DND-41 (cell line): ENCODE measurements at places on chromosomes 2 and 18.
A peak's percentile ranks its signal among the peaks of the same experiment; 100 is the strongest.

- no peak for DNase-seq
Measured at GRCh38 chr2:241689306-241689705, 2.7 kb upstream of the DTYMK start.

GRCh38 chr2:29367986-29368658 lies 252.9 kb downstream of the CLIP4 start:
- DNase-seq: no peak

- DNase-seq: no peak
Measured at GRCh38 chr2:47003641-47004427, 88.2 kb upstream of the MCFD2 start.

DNA sequence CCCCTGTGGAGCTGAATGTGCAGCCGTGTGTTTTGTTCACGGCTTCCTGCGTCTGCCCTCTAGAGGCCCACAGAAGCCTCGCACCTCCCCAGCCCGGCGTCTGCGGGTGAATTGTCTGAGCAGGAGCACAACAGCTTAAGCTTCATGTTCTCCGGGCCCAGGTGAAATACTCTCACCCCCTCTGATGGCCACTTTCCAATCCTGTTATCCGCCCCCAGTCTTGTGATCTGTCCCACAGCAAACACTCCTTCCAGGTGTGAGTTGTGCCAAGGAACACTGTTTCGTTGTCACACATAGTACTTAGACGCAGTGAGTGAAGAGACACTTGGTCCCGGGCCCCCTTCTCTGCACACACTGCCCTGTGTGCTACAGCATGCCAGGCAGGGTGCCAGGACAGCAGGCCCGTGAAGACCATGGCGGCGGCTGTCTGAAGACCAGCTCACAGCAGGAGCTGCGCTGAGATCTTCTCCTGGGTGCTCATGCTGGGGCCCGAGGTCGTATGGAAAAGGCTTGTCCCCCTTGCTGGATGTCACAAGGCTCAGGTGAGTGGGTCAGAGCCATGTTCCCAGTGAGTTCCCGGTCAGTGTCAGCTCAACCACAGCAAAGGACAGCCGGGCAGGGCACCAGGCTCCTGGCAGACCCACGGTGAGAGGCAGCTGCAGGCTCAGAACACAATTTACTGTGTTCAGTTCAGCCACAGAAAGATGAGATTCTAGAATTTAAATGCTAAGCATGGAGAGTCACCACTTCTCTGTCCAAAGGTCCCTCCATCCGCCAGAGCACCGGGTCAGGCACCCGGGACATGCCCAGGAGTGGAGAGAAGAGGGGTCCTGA lies 6.8 kb upstream of the PXDN start:
- peak; percentile 12 for DNase-seq

DNA sequence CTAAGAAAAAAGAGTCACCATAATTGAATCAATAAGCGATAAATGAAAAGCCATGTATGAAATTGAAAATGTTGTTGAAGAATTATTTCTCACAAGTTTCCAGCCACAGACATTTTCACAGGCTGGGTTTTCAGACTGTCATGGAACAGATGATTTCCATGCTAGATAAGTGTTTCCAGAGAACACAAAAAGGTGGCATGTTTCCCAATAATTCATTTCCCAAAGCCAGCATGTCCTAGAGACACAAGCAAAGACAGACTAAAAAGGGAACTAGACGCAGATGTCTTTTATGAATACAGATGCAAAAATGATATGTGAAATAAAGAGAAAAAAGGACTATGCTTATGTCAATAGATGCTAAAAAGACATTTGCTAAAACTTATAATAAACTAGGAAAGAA lies 255.1 kb downstream of the EIPR1 start:
- no peak for DNase-seq

- DNase-seq: no peak
Measured at GRCh38 chr18:58076052-58076451, 32.0 kb downstream of the NEDD4L start.

DNA sequence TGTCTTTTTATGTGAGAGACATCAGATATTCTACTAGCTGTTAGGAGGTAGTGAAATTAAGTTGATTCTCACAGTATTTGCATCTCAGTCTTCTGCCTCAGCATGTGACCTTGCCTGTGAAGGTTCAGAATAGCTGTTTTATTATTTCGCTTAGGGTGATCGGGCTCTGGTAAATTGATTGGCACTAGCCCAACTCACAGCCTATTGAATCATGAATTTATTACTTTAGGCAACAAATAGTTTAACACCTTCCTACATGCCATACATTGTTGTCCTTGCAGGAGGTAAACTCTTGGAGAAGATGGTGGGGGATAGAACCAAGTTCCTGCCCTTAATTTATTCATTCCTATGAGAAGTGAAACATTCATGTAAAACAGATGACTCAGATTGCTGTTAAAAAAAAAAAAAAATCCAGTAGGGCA lies 101.9 kb downstream of the GPD2 start:
- DNase-seq: no peak

- no peak for DNase-seq
Measured at GRCh38 chr2:84115173-84115857, 343.8 kb downstream of the SUCLG1 start.

- no peak for DNase-seq
Measured at GRCh38 chr2:24203029-24203786, 28.4 kb downstream of the FAM228A start.

DNA sequence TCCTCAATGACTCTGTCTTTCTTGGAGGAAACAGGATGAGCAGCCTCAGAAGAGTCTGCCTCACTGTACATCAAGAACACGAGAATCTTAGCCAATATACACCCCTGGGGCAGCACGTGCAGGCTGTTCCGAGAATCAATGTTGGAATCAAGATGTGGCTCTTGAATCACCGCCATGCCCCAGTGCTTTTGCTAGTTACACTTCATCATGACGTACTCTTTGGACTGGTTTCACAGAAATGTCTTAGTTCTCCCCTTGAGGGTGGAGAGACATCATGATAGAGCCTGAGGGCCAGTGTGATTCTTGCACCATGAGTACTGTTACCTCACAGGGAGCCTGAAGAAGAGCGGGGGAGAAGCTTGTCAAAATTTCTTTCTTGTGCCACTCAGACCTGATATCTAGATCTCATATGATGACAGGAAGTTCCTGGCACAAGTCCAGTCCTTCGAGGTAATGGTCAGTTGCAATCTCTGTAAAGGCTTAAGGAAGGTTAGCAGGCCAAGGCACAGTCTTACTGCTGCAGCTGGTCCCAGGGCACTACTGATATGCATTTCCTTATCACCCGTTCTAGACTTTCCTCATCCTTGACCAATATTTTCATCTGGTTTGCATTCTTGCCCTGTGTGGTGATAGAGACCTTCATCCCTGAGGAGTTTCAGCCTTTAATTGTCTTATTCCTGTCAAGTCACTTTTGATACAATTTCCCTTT lies 28.2 kb upstream of the STAT4 start:
- no peak for DNase-seq

DNA sequence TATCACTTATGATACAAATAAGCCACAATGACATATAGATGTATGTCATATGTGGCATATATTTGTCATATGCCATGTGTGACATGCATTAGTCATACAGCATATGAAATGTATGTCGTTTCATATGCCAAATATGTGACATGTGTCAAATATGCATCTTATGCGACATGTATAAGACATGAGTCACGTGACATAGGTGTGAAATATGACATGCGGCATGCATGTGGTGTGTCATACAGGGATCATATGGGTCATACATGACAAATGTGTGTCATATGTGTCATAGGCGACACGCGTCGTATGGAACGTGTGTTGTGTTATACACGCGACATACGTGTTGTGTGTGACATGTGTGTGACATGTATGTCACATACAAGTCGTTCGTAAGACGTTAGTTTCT lies 2154.0 kb upstream of the PIK3C3 start:
- DNase-seq: no peak

DNA sequence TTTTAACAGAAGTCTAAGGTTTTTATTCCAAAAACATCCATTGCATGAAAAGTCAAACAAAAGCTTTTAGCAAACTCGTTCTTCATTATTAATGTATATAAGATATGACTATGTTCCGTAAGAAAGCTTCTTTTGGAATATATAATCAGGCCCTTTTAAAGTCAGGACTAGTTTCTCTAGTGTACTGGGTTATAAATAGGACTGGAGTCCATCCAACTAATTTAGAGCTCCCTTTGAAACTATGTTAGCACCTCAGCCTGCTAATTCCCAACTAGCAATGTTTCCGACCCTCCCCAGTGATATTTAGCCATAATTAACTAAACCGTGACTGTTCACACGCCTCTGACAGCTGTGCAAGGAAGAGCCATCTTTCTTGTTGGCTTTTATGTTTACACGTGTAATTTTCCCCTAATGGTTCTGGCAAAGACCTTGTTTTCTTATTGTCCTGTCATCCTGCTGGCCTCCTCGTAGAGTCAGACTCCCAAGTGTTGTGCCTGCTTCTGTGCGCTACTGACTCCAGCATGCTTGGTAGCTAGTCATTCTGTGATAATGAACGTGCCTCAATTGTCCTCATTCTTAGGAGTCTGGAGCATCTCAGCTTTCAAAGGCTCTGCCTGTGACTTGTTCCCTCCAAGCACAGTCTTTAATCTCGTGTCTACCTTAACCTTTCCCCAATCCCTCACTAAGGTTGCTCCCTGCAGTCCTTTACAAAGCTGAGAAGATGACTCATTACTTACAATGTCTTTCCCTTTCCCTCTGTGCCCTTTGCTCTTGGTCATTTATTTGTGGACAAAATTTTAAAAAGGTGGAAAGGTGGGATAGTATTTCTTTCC lies 172.2 kb upstream of the RASGRP3 start:
- DNase-seq: no peak

DNA sequence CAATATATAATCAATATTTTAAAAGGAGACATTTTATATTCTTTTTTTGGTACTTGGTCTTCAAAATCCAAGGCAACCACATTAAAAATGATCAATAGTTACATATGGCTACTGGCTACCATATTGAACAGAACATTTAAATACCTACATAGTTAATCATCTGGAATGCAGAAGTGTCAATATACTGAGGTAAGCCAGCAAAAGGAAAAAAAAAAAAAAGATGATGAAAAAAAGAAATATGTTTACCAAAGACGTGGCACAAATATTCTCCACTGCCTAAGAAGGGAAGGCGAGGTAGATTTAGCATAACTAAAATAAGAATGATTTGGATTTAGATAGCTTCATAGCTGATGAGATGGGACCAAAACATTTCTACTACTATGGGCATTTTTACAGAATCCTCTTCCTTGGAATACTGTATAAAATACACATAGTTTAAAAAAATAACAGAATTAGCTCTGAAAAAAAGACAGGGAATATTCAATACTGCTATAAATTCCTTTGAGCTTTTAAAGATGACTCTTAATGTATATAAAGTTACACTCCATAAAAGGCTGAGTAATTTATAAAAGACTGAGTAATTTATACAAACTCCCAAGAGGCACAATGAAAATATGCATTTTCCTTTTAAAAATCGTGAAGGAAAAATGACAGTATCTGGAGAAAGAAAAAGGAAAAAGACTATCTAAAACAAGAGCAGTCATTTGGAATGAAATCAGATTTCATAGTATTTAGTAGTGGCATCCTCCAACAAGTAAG lies 63.5 kb downstream of the CDH2 start:
- DNase-seq: no peak

- DNase-seq: no peak
Measured at GRCh38 chr2:105769504-105769903, 24.8 kb downstream of the NCK2 start.

- peak; percentile 68 for DNase-seq
Measured at GRCh38 chr2:179218848-179219594, 45.6 kb downstream of the SESTD1 start.

GRCh38 chr2:23351388-23352141 lies 33.4 kb upstream of the KLHL29 start:
- peak; percentile 29 for DNase-seq

- DNase-seq: no peak
Measured at GRCh38 chr2:20091305-20091991, 40.0 kb upstream of the LAPTM4A start.

GRCh38 chr2:124563426-124563825 lies 538.3 kb downstream of the CNTNAP5 start:
- no peak for DNase-seq

DNA sequence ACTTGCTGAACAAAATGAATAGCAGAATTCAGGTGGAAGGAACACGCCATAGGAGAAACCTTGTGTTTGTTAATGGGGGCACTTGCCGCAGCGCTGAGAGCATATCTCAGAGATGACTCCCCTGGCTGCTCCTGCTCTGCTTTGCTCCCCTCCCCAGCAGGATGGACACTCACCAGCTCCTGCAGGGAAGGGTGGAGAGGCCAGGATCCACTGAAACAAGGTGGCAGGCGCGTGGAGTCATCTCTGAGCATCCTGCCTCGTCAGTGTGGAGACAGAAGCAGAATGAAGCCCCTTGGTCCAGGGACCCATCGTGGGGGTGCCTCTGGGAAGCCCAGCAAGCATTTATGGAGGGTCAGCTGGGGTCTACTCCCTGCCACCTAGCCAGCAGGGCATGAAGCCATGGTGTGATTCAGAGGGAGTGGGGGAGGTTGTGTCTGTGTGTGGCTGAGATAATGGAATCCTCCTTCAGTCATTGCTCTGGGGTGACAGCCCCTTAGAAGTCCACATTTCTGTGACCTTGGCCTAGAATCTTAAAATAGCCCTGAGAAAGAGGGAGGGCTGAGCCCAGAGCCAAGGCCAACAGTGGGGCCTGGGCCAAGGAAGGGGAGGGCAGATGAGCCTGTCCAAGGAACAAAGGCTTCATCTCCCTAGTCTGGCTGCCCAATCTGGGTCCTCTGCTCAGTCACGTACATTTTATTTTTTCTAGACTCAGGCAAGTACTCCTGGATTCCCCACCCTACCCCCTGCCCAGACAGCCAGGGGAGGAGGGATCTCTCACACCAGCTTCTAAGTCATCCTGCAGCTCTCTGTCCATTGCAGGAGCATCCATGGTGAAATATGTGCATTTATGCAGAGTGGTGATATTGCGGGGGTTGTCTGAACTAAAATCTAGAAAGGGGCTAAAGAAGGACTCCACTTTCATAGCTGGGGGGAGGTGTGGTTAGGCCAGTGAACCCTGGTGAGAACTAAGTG lies 215.4 kb downstream of the ZBTB7C start:
- DNase-seq: no peak

GRCh38 chr2:102001767-102002142 lies 10.0 kb downstream of the IL1R2 start:
- no peak for DNase-seq

DNA sequence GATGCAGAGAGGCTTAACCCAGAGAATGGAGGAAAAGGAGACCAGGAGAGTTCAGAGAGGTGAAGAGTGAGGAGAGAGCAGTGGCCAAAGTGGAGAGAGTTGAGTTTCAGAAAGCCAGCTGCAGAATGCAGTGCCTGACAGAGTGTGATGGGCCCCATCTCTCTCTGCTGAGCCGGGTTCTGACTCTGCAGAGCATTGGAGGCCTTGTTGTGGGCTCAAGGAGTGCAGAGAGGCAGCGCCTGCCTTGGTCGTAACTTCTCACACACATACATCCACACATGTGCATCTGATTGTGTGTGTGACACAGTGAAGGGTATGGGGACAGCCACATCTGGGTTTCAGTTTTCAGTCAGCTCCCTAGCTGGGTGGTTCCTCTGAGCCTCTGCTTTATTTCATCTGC lies 58.8 kb downstream of the AGAP1 start:
- no peak for DNase-seq

DNA sequence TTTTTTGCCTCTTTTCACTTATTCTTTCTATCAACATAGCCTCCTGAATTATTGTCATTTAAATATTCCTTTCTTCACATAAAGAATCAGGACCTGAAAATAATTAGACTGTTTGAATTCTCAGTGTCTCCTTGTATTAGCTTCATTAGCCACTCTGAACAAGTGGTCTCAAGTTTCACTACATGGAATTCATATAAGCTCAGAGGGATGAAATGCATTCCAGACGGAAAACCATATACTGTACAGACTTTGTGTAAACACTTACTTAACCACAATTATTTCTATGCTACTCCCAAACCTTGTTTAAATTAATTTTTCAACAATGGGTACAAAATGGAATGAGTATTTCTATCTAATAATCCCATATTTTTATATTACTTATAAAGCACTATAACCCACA lies 53.4 kb downstream of the CHN1 start:
- no peak for DNase-seq
